ENCODE measurements at places on chromosomes 16 and 17.

DNA sequence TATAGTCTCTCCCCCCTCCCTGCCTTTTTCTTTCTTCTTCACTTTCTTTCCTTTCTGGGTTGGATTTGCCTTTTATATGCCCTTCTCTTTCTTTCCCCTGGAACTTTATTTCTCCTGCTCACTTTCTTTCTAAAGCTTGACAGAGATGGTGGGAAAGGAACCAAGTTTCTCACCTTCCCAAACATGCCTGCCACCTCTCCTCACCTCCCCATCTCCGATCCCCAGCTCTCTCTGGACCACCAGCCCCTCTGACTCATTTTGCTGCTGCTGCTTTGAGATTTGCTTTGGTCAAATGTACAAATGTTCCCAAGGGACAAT is 6.7 kb upstream of the LHX1 start:
- no peak for DNase-seq

DNA sequence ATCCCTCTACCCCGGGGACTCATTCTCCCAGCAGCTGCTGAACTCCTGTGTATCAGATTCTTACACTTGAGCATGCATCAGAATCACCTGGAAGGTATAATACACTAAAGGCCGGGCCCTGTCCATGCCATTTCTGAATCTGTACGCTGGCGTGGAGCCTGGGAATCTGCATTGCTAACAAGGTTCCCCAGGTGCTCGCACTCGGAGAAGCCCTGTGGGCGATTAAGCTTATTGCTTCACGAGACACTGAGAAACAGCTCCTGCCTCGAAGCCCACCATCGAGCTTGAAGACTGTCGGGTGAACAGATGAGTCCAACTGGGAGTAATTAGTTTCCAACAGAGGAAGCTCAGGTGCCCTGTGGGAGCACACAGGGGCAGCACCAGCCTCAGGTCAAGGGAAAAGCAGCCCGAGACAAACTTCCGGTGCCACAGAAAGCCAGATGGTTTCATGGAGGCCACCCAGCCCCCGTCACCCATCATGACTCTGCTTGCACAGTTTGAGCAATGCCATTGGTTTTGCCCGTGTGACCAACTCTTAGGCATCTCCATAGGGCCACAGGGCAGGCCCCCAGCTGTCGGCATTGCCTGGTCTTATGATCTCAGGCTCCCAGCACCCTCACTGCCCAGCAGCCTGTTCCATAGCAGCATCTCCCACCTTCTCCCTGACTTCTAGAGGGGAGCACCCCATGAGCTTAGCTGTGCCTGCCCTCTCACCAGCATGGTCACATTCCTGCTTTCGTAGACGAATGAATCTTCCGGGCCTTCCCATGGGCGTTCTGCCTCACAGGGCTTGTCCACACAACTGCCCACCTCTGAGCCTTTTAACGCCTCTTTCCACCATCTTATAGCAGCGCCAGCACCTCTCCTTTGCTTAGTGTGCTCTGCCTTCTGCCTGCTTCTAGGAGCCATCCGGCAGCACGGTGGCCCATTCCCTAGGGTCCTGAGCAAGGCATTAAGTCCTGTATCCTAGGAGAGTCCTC is 10.9 kb downstream of the CTRB2 start:
- no peak for DNase-seq

DNA sequence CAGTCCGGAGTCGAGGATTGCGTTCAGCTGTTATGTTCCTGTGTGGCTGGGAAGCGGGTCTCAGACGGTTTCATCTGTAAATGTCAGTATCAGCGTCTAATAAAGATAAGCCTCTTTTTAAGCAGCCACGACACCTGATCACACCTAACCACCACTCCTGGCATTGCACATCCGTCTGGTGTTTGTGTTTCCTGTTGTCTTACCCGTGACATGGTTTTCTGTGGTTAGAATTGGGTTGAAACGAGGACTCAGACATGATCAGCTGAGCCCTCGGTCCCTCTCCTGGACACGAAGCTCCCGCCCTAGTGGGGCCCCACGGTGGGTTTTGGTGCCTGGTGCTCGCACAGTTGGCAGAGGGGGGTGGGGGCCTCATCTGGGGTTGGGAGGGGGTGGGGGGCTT is 18.3 kb downstream of the CPNE7 start:
- no peak for DNase-seq

DNA sequence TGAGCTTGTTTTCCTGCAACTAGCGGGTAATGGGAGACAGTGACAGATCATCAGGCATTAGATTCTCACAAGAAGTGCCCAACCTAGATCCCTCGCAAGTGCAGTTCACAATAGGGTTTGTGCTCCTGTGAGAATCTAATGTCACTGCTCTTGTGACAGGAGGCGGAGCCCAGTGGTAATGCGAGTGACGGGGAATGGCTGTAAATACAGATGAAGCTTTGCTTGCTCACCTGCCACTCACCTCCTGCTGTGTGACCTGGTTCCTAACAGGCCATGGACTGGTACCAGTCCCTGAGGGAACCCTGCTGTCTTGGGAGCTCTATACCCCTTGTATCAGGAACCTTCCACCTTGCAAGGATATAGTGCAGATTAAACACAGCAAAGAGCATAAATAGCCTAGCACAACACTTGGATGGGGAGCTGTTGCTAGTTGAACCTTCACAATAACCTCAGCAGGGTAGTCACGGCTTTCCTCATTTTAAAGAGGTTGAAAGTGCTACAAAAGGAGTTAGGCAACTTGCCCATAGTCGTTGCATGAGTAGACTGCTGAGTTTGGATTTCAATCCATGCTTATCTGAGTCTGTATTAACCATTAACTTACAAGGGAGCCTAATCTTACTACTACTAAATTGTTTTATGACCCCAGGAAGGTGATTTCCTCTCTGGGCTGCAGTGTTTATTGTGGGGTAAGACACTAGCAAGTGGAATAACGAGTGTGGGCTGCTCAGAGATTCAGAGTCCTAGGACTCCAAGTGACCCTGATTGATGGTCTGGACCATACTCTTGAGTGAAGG is 156.6 kb upstream of the ZFHX3 start:
- no peak for DNase-seq

- DNase-seq, result no peak
Measured at GRCh38 chr16:50599494-50599893, 51.3 kb downstream of the NKD1 start.

DNA sequence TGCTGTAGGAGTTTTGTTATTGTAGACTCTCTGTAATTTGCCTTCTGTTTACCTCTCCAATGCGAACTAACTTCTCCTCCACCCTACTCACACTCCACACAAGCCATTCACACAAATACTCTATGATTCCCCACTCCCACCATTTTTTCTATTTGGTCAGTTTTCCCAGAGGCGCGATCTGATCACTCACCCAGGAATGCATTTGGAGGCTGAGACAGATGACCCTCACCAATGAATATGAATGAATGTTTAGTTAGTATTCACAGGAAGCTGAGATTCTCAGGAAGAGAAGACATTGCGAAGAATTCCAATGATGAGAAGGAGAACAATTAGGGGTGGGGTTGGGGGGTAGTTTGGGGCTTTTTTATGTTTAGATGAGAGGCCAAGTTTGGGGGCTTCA is 10.5 kb upstream of the ANKFN1 start:
- DNase-seq, result no peak

DNA sequence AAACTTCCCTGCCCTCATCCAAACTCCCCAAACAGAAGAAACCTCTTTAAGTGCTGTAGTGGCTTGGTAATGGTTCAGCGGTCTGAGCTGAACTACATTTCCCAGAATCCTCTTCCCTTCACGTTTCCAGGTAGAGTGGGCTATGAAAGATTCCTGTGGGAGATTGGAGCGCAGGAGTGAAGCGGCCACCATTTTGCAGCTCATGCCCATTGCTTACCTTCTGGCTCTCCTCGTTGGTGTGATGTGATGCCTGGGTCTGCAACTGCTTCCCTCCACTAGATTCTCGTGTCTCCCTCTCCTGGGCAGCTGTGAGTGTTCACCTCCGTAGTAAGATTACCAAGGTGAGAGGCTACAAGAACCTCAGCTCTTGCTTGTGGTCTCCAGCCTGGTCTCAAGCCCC is 82.1 kb downstream of the GPR139 start:
- DNase-seq, result no peak

DNA sequence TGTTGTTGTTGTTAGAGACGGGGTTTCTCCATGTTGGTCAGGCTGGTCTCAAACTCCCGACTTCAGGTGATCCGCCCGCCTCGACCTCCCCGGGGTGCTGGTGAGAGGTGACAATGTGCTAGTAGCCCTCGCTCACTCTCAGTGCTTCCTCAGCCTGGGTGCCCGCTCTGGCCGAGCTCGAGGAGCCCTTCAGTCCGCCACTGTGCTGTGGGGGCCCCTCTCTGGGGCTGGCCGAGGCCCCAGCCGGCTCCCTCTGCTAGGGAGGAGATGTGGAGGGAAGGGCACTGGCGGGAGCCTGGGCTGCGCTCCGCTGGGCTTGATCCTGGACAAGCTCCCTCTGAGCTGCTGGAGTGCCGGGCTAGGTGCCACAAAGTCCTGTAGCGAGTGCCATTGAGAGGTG is 21.7 kb upstream of the RBL2 start:
- no peak for DNase-seq

GRCh38 chr17:49051269-49051668 is 54.1 kb downstream of the IGF2BP1 start:
- no peak for DNase-seq

DNA sequence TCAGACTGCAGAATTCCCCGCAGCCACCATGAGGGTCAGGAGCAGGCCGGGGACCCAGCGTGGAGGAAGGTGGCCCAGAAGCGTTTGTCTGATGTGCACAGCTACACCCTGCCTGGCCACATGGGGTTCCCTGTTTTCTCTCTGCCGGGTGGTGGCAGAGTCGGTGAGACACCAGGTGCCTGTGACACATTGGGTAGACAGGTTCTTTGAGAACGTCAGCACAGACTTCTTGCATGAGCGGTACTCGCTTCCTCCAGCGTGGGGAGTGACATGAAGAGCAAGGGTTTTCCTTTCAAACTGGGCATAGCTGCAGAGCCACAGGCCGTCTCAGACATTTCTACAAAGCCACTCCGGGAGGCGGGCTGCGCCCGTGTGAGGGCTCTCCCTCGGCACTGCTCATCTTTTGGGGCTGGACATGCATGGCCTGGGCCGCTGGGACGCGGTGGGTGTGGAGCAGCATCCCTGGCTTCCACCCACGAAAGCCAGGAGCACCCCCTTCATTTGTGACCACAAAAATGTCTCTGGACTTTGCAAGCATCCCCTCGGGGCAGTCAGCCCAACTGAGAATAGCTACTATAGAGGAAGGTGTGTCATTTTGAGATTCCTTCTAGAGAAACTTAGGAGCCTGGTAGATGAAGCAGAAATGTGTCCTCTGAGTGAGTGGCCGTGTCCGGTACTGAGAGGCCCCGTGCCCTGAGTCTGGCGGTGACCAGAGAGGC is 26.0 kb downstream of the NME3 start:
- DNase-seq, result no peak

DNA sequence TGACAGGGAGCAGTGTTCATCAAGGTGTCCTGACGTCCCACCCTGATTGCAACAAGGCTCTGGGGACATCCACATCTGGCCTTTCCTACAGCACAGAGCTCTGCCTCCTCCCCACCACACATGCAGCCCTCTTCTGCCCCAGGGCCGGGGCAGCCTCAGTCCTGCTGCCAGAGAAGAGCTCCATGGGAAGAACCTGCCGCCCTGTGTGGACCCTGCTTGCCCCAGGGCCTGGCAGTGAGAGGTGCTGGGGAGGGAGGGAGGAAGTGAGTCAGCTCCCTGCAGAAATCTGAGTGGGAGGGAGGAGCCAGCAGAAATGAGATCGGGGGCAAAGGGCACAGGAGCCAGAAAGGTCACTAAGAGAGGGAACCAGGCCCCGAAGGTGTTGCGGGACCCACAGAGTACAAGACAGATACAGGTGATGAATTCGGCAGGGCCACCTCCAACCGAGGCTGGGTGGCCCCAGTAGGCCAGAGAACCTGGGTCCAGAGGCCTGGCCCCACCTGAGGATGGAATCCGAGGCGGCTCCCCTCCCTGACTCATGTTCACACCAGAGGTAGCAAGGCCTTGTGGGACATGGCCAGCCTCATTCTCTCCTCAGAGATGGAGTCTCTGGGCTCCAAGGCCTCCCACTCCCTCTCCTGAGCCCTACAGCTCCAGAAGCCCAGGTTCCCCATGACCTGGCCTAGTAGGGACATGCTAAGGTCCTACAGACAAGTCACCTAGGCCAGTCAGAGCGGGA is 24.8 kb downstream of the MYO18A start:
- DNase-seq, result no peak

DNA sequence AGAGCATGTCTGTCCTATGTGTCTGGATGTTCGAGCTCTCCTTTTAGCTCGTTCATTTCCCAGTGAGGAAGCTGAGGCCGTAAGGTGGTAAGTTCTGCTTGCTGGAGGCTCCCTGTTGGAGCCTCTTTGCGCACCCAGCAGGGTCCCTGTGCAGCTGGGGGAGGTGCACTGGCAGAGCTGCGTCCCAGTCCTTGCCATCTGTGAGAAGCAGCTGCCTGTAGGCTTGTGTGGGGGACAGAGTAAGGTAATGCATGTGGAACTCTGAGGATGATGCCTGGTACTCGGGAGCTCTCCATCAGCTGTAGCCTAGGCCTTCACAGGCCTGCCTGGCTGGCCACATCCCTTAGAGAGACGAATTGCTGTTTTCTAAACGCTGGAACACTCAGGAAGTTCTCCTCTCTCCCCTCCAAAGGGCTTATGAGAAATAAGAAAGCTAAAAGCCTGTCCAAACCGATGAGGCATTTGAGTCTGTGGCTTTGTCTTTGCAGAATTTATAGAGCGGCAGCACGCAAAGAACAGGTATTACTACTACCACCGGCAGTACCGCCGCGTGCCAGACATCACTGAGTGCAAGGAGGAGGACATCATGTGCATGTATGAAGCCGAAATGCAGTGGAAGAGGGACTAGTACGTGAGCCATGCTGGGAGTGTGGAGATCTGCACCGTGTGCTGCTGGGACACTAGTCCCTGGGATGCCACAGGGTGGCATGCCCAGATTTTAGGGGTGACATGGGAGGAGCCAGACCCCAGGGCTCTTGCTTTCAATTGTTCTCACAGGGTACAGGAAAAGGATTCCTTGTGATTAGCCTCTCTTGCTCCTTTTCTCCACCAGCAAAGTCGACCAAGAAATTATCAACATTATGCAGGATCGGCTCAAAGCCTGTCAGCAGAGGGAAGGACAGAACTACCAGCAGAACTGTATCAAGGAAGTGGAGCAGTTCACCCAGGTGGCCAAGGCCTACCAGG is 1.6 kb downstream of the NDUFB10 start:
- DNase-seq, result no peak

DNA sequence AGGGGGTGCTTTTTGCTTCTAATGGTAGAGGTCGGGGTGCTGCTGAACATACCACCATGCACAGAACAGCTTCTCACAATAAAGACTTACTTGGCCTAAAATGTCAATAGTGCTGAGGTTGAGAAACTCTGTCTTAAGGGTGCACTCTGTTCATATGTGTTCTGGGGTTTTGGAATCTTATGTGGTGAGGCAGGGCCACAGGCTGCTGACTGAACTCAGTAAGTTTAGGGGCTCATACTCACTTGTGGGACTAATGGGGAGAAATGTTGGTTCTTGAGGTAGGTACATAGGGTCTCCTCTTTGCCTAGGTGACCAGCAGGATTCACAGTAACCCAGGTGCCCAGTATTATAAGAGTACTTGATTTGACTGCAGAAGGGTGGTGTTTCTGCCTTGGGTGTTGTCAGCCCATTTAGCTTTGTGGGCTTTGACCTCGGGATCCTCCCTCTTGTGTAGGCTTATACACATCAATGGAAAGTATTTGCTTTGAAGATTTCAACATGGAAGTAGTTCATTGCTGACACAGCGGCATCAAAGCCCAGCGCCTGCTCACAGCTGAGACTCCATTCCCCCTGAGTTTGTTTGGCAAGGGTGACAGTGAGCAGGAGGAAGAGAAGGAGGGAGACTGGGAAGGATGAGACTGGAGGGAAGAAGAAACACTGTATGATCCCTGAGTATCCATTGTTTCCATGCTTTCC is 17.2 kb downstream of the SLC7A6 start:
- DNase-seq, result no peak

- DNase-seq, result no peak
Measured at GRCh38 chr17:37834168-37834567, 89.3 kb upstream of the HNF1B start.
